ENCODE measurements at places on chromosomes 3 and 15. TPM values are rescaled to one million over a fixed set of nuclear protein-coding genes. Genes with fewer than 3 reads are reported as not detected.
A peak's percentile ranks its signal among the peaks of the same experiment; 100 is the strongest.

DNA sequence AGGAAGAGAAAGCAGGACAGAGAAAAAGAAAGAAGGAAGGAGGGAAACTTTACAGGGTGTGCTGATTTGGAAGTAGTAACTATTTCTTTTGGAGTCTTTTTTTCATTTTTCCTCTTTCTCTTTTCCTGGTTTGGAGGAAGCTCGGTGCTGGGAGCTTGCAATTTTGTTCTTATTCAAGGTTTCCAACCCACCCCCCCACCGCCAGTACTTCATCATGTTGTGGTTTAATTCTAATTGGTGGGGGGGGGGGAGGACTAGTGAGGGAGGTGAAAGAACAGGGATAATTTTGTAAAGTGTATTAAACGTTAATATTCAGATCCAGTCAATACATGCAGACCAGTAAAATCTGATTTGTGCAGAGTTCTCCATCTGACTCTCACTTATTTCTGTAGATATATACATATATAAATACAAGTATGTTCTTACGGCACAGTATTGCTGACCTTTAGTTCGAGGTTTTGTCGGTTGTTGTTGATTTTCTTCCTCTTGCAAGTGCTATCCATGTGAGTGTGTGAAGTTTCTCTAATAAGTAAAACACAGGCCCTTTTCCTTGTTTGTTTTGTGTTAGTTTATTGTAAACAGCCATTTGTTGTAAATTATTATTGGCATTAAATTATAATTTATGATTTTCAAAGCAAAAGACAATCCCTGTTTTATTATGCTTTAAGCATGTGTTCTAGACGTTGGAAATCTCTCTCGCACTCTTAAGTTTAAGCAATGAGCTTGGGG, 9.3 kb downstream of the NR2F2 start:
- H3K36me3 ChIP-seq, result no peaks in the 10 kb centered on the region
- DNase-seq, result no peak
- H3K27ac ChIP-seq, result peak overlapping the region; percentile 94
- peak overlapping the region; percentile 74 for H3K4me3 ChIP-seq
- peaks cover 30% of the 10 kb centered on the region for H3K4me1 ChIP-seq
- no peaks in the 10 kb centered on the region for H3K27me3 ChIP-seq

GRCh38 chr3:71442652-71443042, 140.9 kb downstream of the FOXP1 start:
- H3K4me1 ChIP-seq, result peaks cover 37% of the 10 kb centered on the region
- no peaks in the 10 kb centered on the region for H3K27me3 ChIP-seq
- no peak for DNase-seq
- no peak overlapping the region for H3K27ac ChIP-seq
- no peaks in the 10 kb centered on the region for H3K36me3 ChIP-seq

GRCh38 chr3:156469456-156469855, 85.5 kb downstream of the SSR3 start:
- H3K27me3 ChIP-seq, result no peaks in the 10 kb centered on the region
- DNase-seq, result no peak
- H3K36me3 ChIP-seq, result no peaks in the 10 kb centered on the region
- H3K4me1 ChIP-seq, result peaks cover 20% of the 10 kb centered on the region
- H3K4me3 ChIP-seq, result peak overlapping the region; percentile 14
- H3K27ac ChIP-seq, result peak overlapping the region; percentile 40

DNA sequence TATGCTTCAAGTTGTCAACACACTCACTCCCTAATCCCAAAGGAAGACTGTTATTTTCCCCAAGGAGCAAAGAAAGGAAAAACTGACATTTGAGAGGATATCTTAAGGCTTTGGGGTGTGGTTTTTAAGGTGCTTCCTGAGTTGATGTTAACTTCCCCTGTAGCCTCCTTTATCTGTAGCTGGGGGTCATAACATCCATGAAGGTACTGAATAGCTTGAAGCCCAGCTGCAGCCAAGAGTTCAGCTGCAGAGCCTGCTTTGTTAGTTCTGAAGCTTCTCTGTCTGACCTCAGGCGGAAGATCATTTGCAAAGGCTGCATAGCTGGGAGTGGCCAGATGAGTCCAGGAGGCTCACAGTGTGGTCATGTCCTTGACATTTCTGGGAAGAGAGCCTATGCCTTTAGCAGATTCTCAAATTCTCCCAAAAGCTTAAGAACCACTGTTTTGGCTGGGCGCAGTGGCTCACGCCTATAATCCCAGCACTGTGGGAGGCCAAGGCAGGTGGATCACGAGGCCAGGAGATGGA, 165.4 kb downstream of the SV2B start:
- H3K4me1 ChIP-seq, result peaks cover 5% of the 10 kb centered on the region
- no peak overlapping the region for H3K4me3 ChIP-seq
- no peak for DNase-seq
- no peaks in the 10 kb centered on the region for H3K27me3 ChIP-seq

GRCh38 chr3:33061782-33062181, 35.2 kb downstream of the GLB1 start:
- peaks cover 37% of the 10 kb centered on the region for H3K36me3 ChIP-seq
- no peak overlapping the region for H3K4me3 ChIP-seq
- no peak for DNase-seq
- no peaks in the 10 kb centered on the region for H3K4me1 ChIP-seq
- no peak overlapping the region for H3K27ac ChIP-seq

- no peaks in the 10 kb centered on the region for H3K4me1 ChIP-seq
- DNase-seq, result no peak
- no peaks in the 10 kb centered on the region for H3K36me3 ChIP-seq
- H3K27ac ChIP-seq, result no peak overlapping the region
- no peaks in the 10 kb centered on the region for H3K27me3 ChIP-seq
Observed at GRCh38 chr3:56019490-56020146, 448.6 kb downstream of the ERC2 start.

GRCh38 chr15:101070024-101070423, 150.9 kb downstream of the LRRK1 start:
- H3K27ac ChIP-seq, result peak overlapping the region; percentile 61
- no peaks in the 10 kb centered on the region for H3K27me3 ChIP-seq
- no peak for DNase-seq
- no peaks in the 10 kb centered on the region for H3K36me3 ChIP-seq
- no peak overlapping the region for H3K4me3 ChIP-seq

DNA sequence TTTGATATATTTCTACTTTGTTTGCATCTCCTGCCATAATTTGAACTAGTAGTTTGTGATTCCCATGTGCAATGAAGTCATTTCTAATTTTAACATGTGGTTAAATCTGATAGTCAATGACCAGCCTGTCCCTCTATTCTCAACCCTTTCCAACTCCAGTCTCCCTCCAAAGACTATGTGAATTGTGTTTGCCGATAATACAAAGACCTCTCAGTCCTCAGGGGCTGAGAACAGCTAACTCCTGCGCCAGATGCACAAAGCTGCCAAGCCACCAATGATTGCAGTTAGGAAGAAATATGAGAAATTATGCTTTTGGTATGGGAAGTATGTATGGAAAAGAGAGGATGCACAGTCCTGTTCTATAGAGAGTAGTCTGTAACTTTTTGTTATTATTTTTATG, 54.0 kb downstream of the KCNH8 start:
- H3K4me3 ChIP-seq, result no peak overlapping the region
- H3K4me1 ChIP-seq, result no peaks in the 10 kb centered on the region
- no peak for DNase-seq

GRCh38 chr15:62344806-62345539, 179.9 kb upstream of the C2CD4B start:
- H3K27me3 ChIP-seq, result no peaks in the 10 kb centered on the region
- no peak overlapping the region for H3K27ac ChIP-seq
- no peak for DNase-seq

- H3K27me3 ChIP-seq, result no peaks in the 10 kb centered on the region
- H3K4me1 ChIP-seq, result no peaks in the 10 kb centered on the region
- DNase-seq, result no peak
- no peaks in the 10 kb centered on the region for H3K36me3 ChIP-seq
- no peak overlapping the region for H3K27ac ChIP-seq
- H3K4me3 ChIP-seq, result no peak overlapping the region
Observed at GRCh38 chr3:65259946-65260345, 572.1 kb upstream of the ADAMTS9 start.

GRCh38 chr3:145942052-145942451, 218.9 kb downstream of the PLOD2 start:
- no peak overlapping the region for H3K27ac ChIP-seq
- no peaks in the 10 kb centered on the region for H3K4me1 ChIP-seq
- no peaks in the 10 kb centered on the region for H3K36me3 ChIP-seq
- H3K4me3 ChIP-seq, result no peak overlapping the region
- DNase-seq, result no peak

DNA sequence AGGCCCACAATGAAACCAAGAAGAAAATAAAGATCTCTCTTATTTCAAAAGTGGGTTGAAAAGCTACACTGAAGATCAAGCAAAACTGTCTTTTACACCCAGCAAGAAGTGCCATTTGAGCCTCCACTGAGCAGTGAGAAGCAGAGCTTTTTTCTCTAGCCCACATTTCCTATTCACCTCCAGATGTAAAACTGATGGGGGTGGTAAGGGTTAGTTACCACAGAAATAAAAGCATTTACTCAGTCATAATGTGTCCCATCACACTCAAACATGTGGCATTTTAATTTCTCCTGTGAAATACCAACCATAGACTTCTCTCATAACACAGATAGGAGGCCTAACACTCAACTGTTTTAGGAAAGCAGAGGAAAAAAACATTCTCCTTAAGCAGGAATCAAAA, 21.0 kb downstream of the IFT57 start:
- H3K27me3 ChIP-seq, result no peaks in the 10 kb centered on the region
- H3K4me3 ChIP-seq, result no peak overlapping the region
- no peaks in the 10 kb centered on the region for H3K4me1 ChIP-seq
- H3K36me3 ChIP-seq, result no peaks in the 10 kb centered on the region

DNA sequence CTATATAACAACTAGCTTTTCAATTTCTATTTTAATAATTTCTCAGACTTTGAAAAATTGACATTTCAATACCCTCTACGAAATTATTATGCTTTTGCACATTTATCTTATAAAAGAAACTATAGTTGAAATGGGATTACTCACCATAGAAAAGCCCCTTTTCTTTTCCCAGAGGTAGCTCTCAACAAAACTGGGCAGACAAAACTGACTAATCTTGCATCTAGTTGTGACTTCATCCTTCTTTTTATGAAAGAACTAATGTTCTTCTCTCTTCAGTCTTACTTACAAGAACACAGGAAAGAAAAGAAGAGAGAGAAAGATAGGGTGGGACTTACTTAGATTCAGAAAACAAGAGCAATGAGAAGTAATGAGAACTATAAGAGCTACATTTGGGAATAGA, 61.0 kb downstream of the GPR160 start:
- no peak overlapping the region for H3K4me3 ChIP-seq
- no peak for DNase-seq
- H3K36me3 ChIP-seq, result peaks cover 62% of the 10 kb centered on the region
- no peaks in the 10 kb centered on the region for H3K27me3 ChIP-seq
- no peak overlapping the region for H3K27ac ChIP-seq

DNA sequence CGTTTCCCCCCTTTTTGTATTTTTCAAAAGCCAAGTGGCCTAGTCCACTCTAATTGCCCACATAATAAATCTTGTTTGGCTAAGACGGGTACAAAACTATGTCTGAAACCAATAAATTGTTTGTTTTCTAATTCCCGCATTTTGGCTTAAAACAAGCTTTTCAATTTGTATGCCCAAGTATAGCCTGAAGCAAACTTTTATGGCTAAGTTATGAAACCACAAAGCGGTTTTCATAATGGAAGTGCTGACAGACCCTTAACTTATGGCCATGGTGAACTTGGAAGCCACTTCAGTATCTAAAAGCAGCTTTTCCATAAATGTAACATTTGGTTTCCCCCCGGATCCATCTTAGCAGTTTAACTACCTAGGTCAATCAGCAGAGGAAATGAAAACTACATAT, 29.9 kb upstream of the POLR2M start:
- no peak overlapping the region for H3K4me3 ChIP-seq
- H3K27ac ChIP-seq, result no peak overlapping the region
- no peak for DNase-seq

DNA sequence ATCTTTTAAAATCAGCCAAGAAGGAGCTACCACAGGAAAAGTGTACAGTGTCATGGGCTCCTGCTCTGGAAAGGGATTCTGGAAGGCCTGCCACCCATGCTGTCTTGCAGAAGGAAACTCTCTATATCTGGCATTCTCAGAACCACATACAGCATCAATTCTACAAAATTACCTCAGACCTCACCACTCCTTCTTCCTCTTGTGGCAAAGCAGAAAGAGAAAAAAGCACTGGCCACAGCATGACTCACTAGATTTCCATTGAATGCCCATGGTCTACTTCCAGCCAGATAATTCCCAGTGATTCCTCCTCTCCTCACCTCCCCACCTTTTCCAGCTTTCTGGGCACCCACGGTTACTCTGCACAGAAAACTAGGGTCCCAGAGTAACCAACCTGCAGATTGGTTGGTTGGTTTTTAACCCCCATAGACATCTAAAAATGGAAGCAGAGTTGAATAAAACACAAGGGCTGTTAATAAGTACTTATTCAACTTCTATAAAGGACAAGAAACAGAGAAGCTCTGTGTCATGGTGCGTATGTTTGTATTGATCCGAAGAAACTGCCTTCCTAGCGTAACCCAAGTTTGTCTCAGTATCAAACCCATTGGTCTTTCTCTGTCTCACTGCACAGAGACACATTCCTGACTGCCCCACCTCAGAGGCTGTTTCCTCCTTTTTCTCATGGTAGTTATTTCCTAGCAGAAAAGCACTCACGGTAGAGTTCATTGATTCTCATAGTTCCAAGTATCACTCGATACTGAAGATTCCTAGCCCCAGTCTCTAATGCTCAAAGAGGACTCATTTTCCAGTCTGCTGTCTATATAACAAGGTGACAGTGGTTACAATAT, 67.7 kb downstream of the LDHAL6B start:
- no peaks in the 10 kb centered on the region for H3K27me3 ChIP-seq
- no peak overlapping the region for H3K4me3 ChIP-seq
- H3K36me3 ChIP-seq, result peaks cover 4% of the 10 kb centered on the region
- H3K27ac ChIP-seq, result no peak overlapping the region
- H3K4me1 ChIP-seq, result no peaks in the 10 kb centered on the region

GRCh38 chr3:108528459-108529252, 18.3 kb upstream of the MYH15 start:
- DNase-seq, result no peak
- H3K4me1 ChIP-seq, result peaks cover 27% of the 10 kb centered on the region
- no peak overlapping the region for H3K4me3 ChIP-seq
- H3K27ac ChIP-seq, result peak overlapping the region; percentile 34
- H3K36me3 ChIP-seq, result no peaks in the 10 kb centered on the region

The CD80 gene
- not detected for total RNA-seq

The CCR9 gene
- not detected for total RNA-seq

The KIF23 gene
- total RNA-seq, result 20.6 TPM

The RPL39L gene
- total RNA-seq, result 20.0 TPM

The PRRT3 gene
- total RNA-seq, result 3.3 TPM

The CHRFAM7A gene
- total RNA-seq, result 7.0 TPM

The SPRED1 gene
- 24.6 TPM for total RNA-seq
